ENCODE measurements at places on chromosomes 12 and 14.

- DNase-seq = no peak
These were observed 2.0 kb downstream of the ESR2 start for GRCh38 chr14:64292197-64292596.

GRCh38 chr12:49470986-49471385 lies 67.8 kb upstream of the KCNH3 start:
- no peak for DNase-seq

GRCh38 chr14:77212943-77213678 lies 31.5 kb downstream of the TMEM63C start:
- no peak for DNase-seq

DNA sequence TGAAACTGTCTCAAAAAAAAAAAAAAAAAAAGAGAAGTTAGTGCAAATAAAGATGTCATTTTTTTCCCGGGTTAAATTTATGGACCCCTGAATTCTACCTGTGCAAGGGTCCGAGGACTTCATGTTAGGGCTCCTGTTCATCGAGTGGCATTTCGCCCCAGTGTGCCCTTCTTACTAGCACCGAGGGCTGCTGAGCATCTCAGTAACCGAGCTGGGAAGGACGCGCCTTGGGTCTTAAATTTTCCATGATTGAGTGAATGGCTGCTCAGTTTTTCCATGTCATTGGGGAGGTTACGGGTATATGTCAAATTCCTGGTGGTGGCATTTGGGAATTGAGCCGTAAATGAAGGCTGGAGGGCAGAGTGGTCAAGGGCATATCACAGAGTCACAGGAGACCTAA lies 34.9 kb upstream of the MAP1LC3B2 start:
- no peak for DNase-seq

DNA sequence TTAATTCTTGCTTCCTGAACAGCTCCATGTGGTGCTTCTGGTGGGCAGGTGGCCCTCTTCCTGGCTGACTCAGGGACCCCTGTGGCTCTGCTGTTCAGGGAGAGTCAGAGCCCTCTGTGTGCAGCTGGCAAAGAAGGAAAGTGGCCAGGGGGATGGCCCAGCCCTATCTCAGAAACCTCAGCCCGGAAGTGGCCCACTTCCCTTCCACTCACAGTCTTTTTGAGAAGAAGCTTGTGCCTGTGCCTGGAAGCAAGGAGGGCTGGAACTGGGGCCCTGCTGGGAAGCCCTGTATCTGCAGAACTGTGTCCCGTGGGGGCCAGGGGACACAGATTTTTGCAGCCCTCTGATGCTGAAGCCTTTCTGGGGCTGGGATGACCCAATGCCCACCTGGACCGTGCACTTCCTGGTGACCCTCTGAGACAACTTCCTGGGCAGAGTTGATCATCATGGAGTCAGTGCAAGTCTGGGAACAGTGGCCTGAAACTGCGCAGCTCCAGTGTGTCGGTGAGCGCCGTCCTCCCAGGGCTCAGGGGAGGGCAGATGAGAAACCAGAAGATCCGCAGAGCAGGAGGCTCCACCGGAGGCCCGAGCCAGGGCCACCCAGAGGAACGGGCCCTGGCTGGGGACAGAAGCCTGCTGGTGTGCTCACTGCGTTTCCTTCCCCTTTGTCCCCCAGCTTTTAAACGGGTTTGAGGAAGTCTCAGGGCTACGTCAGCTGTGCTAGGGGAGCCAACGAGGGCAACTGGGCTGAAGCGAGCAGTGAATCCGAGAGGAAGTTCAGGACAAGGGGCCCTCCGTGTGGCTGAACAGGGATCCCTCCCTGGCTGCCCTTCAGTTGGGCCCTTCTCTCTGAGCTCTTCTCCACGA lies 217.4 kb upstream of the RTL1 start:
- no peak for DNase-seq

DNA sequence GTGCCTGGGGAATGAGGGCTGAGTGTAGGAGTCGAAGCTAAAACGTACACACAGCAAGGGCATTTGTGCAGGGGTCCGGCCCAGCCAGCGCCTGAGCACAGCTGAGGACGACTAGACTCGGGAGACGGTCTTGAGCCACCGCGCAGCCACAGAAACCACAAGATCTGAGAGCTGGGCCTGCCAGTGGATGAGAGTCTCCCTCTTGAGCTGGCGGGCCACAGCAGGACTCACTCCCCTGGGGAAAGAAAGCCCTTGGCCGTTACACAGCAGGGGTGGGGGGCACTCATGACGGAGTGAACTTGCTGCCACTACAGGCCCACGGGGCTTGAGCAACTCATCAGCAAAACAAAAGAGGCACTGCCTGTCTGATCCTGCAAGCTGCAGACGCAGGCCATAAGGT lies 23.0 kb downstream of the STX2 start:
- DNase-seq = no peak

GRCh38 chr12:29088611-29089219 lies 60.4 kb upstream of the FAR2 start:
- no peak for DNase-seq

DNA sequence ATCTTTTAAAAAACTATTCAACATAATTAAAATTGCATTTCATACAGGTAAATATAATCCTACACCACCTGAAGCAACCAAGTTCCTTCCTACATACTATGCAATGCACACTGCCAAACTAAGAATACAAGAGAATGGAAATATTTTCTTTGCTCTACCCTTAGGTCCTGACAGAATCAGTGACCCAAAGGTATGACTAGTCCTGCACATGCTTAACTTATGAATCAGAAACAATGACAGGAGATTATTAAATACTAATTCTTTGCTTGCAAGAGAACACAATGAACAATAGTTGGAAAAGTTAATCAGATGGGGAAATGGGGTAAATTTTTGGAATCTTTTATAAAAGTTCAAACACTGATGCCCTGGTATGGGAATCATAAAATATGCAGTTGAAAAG lies 220.1 kb downstream of the SOX5 start:
- DNase-seq = no peak

GRCh38 chr12:131988054-131988796 lies 38.5 kb downstream of the EP400 start:
- DNase-seq = no peak

DNA sequence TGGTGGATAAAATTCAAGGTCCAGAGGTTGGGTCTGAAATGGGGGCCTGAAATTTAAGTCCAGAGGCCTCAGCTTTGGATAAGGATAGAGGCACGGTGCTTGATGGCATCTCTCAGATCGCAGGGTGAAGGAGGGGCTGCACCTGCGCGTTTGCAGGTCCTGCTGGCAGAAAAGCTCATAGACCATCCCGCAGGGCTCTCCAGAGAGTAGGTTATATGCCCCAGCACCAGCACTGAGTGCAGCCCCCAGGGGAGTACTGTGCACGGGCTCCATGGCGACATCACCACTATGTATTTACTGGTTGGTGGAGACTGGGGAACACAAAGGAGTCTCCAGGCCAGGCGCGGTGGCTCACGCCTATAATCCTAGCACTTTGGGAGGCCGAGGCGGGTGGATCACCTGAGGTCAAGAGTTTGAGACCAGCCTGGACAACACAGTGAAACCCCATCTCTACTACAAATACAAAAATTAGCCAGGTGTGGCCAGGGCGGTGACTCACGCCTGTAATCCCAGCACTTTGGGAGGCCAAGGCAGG lies 4.3 kb upstream of the CD63 start:
- no peak for DNase-seq

GRCh38 chr14:106840258-106840657 lies 1313.9 kb downstream of the TMEM121 start:
- no peak for DNase-seq

- DNase-seq = no peak
These were observed 39.7 kb upstream of the PSMA6 start for GRCh38 chr14:35252451-35252868.

GRCh38 chr12:85310025-85310424 lies 30.0 kb downstream of the ALX1 start:
- DNase-seq = no peak

- DNase-seq = no peak
These were observed 331.2 kb downstream of the SLC16A7 start for GRCh38 chr12:59927032-59927431.

- no peak for DNase-seq
These were observed 2.8 kb upstream of the CLEC9A start for GRCh38 chr12:10027721-10028120.

DNA sequence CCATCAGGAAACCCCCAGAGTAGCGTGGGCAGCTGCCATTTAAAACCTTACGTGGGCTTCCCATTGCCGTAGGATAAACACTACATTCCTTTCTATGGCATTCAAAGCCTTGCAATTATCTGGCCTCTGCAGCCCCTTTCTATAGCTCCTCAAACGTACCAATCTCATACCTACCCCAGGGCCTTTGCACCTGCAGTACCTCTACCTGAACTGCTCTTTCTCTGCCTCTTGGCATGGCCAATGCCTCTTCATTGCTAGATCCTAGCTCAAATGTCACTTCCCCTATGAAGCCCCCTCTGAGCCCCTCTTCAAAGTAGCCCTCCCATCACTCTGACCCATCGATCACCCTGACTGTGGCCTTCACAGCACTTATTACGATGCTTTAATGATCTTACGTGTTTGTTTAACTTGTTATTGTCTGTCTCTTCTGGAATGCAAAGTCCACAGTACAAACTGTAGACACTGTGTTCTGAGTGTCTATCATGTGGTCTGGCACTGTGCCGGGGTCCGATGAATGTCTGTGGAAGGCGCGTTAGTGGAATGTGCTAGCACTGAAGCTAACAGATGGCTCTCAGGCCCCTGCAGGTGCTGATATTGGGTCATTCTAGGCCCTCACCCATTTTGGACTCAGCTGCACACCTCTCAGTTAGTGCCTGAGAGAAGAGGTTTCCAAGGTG lies 157.3 kb upstream of the NOS1 start:
- DNase-seq = no peak

DNA sequence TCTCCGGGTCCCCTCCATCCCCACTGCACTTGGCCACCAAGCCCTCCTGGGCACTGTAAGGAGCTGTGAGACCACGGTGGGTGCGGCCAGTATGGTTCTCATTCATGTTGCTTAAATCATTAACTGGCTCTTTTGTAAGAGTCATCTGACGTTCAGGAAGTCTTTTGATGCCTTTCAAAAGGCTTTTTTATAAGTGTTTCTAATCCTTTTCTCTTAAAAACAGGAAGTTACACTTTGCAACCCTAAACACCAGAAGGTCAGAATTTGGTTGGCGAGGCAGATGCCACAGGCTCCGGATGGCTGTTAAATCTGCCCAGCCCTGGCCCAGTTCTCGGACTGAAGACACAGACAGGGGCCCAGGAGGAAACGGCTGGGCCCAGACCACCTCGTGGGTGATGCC lies 26.1 kb upstream of the DIO3 start:
- no peak for DNase-seq

- DNase-seq = no peak
These were observed 7.0 kb downstream of the MYL2 start for GRCh38 chr12:110913119-110914056.

DNA sequence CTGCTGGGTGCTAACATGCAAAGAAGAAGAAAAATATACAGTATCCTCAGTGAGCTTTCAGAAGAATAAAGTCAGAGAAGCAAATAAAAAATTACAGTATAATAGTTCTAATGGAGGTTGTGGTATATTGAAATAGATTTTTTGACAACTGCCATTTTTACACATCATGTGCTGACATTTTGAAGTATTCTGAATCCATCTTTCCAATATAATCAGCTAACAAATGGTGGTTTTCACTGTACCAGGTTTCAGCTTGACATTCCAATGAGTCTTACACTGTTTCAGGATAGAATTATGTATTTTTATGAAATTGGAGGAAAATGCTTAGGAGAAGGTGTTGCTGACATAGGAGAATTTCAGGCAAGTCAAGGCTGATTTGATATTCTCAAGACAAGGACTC lies 26.3 kb upstream of the TBC1D30 start:
- DNase-seq = no peak

- DNase-seq = no peak
These were observed 1.5 kb upstream of the KSR2 start for GRCh38 chr12:117970334-117970733.

All from stimulated activated CD4-positive, alpha-beta T cell treated with anti-CD3 and anti-CD28 coated beads, TNF-alpha, amount 100 ng/mL, for 1 hour (primary cell).